HFFc6 (cell line): ENCODE measurements at places on chromosomes 4 and X. TPM values are rescaled to one million over a fixed set of nuclear protein-coding genes. Genes with fewer than 3 reads are reported as not detected.
A peak's percentile ranks its signal among the peaks of the same experiment; 100 is the strongest.

GRCh38 chrX:56757327-56757726 is 28.3 kb downstream of the NBDY start:
- peaks cover 12% of the 10 kb centered on the region for H3K4me1 ChIP-seq
- 0 out of 2 replicates have a peak, but pooled peaks cover 9% of the 10 kb centered on the region for H3K36me3 ChIP-seq
- H3K27me3 ChIP-seq = no peaks in the 10 kb centered on the region; the same call in none of the 2 replicates
- no peak for DNase-seq

GRCh38 chr4:139809757-139810140 is 144.1 kb downstream of the MGST2 start:
- peaks cover 17% of the 10 kb centered on the region for H3K4me1 ChIP-seq
- H3K27ac ChIP-seq = no peak overlapping the region
- H3K4me3 ChIP-seq = no peak overlapping the region
- DNase-seq = no peak

DNA sequence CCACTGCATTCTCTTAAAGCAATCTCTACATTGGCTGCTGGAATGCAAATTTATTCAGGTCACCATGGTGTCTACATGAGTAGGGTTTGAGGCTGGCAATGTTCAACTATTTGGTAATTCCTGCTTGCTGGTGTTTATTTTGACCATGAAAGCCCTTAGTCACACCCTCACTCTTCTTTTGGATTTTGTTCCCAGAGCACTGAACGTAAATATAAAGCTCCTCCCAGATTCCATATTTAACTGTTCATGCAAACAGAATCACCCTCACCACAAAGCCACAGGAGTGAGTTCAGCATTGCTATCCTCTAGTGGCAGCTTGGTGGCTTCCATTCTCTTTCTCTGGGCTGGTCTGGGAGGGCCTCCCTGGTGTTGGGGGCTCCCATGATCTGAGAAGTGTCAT is 82.8 kb downstream of the LNX1 start:
- H3K27me3 ChIP-seq = no peaks in the 10 kb centered on the region; the same call in none of the 2 replicates
- H3K4me1 ChIP-seq = peaks cover 22% of the 10 kb centered on the region
- peak; percentile 66 for DNase-seq
- no peaks in the 10 kb centered on the region for H3K36me3 ChIP-seq

The CXCL6 gene
- 0.27 TPM in 1 of 3 replicates, not detected in the others for total RNA-seq

GRCh38 chr4:100042235-100042634 is 92.2 kb upstream of the H2AZ1 start:
- H3K27ac ChIP-seq = no peak overlapping the region
- H3K4me3 ChIP-seq = no peak overlapping the region

The DCTD gene
- total RNA-seq = 159 to 193 TPM (median 190 TPM) in 3 replicates

GRCh38 chrX:34300871-34301270 is 168.8 kb upstream of the FAM47A start:
- H3K27ac ChIP-seq = no peak overlapping the region
- no peaks in the 10 kb centered on the region; the same call in 1 of the 2 replicates for H3K27me3 ChIP-seq
- peak; percentile 29 for DNase-seq
- H3K4me1 ChIP-seq = no peaks in the 10 kb centered on the region

The TMPRSS11B gene
- total RNA-seq = not detected in 2 replicates

DNA sequence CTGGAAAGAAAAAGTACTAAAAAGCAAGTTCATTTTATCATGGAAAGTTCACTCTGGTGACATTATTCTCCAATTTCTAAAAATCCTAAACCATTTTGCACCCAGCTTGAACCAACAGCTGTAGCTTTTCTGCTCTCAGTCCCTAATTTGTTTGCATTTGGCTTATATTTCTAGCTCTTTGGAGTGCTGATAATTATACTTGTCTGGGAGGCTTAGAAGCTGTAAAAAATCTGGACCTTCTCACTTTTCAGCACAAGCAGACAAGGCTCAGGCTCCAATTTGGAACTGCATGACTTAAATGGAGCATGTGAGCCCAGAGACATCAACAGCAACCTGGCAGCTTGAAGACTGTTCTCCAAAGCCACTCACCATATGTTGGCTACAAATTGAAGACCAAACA is 170.9 kb upstream of the PCDH18 start:
- DNase-seq = no peak
- H3K27ac ChIP-seq = no peak overlapping the region
- H3K27me3 ChIP-seq = no peaks in the 10 kb centered on the region; the same call in 1 of the 2 replicates

The HSFX1 gene
- 0.24 to 0.88 TPM (median 0.57 TPM) in 3 replicates for total RNA-seq

DNA sequence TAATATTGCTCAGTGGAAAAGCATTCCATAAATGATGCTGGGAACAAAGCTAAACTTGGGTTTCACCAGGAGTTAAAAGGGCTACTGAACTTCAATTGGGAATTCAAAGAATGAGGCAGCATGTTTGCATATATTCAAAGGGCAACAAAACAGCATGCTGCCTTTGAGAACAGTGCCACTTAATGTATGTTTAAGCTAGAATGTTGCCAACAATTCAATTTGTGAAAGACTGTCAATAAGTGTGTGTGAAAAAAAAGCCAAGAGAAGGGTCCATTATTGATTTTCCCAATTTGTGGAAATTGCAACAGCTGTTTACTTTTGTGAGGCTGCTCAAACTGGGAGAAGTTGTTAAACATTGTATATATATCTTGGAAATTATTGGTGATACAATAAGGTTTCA is 701.9 kb upstream of the ACTRT1 start:
- no peak overlapping the region for H3K4me3 ChIP-seq
- H3K4me1 ChIP-seq = no peaks in the 10 kb centered on the region
- H3K27ac ChIP-seq = no peak overlapping the region

The BEX1 gene
- total RNA-seq = not detected in 3 replicates

DNA sequence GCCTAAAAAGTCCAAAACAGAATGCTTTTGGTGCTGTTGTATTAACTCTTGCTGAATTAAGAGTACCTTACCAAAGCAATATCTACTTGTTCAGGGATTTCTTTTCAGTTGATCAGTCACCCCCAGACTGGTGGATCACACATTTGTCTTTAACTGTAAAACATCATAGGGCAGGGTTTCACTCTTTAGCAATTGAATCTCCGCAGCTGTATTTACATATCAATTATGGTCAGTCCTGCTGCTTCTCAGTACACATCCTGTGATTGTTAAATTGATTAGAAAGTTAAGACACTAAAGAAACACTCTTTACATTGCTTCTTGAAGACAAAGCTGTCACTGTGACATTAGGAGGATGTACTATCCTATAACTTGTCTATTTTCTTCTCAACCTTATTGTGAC is 277.1 kb upstream of the ADGRL3 start:
- H3K27me3 ChIP-seq = no peaks in the 10 kb centered on the region
- DNase-seq = no peak
- H3K4me1 ChIP-seq = no peaks in the 10 kb centered on the region
- no peak overlapping the region for H3K4me3 ChIP-seq
- H3K36me3 ChIP-seq = no peaks in the 10 kb centered on the region

DNA sequence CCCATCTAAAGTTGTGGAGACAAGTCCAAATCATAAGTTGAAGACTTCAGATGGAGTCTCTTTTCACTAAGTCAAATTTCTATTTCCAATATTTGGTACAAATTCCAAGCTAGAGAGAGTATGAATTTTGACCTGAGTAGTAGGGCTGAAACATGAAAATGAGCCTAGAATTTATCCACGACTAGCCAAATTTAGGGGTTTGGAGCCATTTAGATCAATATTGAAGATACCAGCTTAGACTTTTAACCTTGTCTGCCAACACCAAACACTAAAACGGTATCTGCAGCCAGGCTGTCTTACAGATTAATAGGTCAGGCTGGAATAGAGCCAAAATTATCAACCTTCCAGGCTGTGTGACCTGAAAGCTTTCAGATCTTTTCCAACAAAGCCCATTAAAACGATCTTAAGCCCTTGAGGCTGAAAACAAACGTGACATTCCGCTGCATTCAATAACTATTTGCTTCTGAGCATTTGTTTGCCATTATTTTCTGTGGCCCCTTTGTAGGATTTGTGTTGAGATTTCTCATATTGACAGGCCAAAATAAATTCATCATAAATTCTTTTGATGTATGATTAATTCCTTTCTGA is 268.7 kb upstream of the DKK2 start:
- no peak overlapping the region for H3K4me3 ChIP-seq
- H3K27ac ChIP-seq = no peak overlapping the region
- no peaks in the 10 kb centered on the region for H3K27me3 ChIP-seq

GRCh38 chr4:55183926-55184599 is 58.7 kb upstream of the KDR start:
- H3K27me3 ChIP-seq = peaks cover 2% of the 10 kb centered on the region; the same call in 1 of the 2 replicates
- H3K4me3 ChIP-seq = peak overlapping the region; percentile 71
- H3K27ac ChIP-seq = peak overlapping the region; percentile 89
- H3K36me3 ChIP-seq = no peaks in the 10 kb centered on the region
